ENCODE measurements at places on chromosomes 13 and 19. TPM values are rescaled to one million over a fixed set of nuclear protein-coding genes. Genes with fewer than 3 reads are reported as not detected.

The UBE2L5 gene
- not detected for total RNA-seq

The MYBPC2 gene
- not detected for total RNA-seq

The CNMD gene
- total RNA-seq = not detected

The ZNF492 gene
- not detected for total RNA-seq

The GMIP gene
- 4.6 TPM for total RNA-seq

The MYO16 gene
- 0.09 TPM for total RNA-seq

Measured in A549 treated with ZK216348 at 1 μM for 4 hours (cell line).